A549 treated with ZK216348 at 1 μM for 4 hours (cell line): ENCODE measurements at places on chromosomes 1 and 21. TPM values are rescaled to one million over a fixed set of nuclear protein-coding genes. Genes with fewer than 3 reads are reported as not detected.

The PROK1 gene
- not detected in 5 replicates for total RNA-seq

The DCST2 gene
- 0.47 to 0.72 TPM (median 0.64 TPM) in 4 of 5 replicates, not detected in the other for total RNA-seq

The C1QB gene
- total RNA-seq, result not detected in 5 replicates

The HENMT1 gene
- total RNA-seq, result 4.0 to 5.3 TPM (median 4.3 TPM) in 5 replicates

The GPN2 gene
- 21.6 to 34.0 TPM (median 25.9 TPM) in 5 replicates for total RNA-seq

The CCDC24 gene
- total RNA-seq, result 6.3 to 9.9 TPM (median 7.6 TPM) in 5 replicates

The OR14C36 gene
- not detected in 5 replicates for total RNA-seq

The IFI6 gene
- 7.3 to 14.3 TPM (median 11.8 TPM) in 5 replicates for total RNA-seq

The PODN gene
- total RNA-seq, result not detected in 5 replicates

The C1orf56 gene
- total RNA-seq, result 4.2 to 7.5 TPM (median 6.7 TPM) in 5 replicates

The FCRL5 gene
- total RNA-seq, result not detected in 5 replicates

The ADCY10 gene
- total RNA-seq, result 0.02 to 0.40 TPM (median 0.25 TPM) in 4 of 5 replicates, not detected in the other

The DMRTA2 gene
- total RNA-seq, result 0.09 to 0.22 TPM (median 0.18 TPM) in 5 replicates

The MPZ gene
- total RNA-seq, result 0.21 to 0.57 TPM (median 0.45 TPM) in 4 of 5 replicates, not detected in the other

The C2CD4D gene
- not detected in 5 replicates for total RNA-seq

The RSRP1 gene
- total RNA-seq, result 14.3 to 28.0 TPM (median 25.4 TPM) in 5 replicates

The MLLT11 gene
- 9.5 to 20.3 TPM (median 17.4 TPM) in 5 replicates for total RNA-seq

The AK2 gene
- 138 to 155 TPM (median 152 TPM) in 5 replicates for total RNA-seq

The MYOC gene
- 0.06 TPM in 1 of 5 replicates, not detected in the others for total RNA-seq

The DENND2C gene
- total RNA-seq, result 0.20 to 0.52 TPM (median 0.34 TPM) in 5 replicates

The ST7L gene
- total RNA-seq, result 10.1 to 15.7 TPM (median 13.1 TPM) in 5 replicates

The BCAN gene
- not detected in 5 replicates for total RNA-seq
